Renal cortex interstitium (tissue), 15 donors: ENCODE measurements at places on chromosomes 2 and 18.

DNA sequence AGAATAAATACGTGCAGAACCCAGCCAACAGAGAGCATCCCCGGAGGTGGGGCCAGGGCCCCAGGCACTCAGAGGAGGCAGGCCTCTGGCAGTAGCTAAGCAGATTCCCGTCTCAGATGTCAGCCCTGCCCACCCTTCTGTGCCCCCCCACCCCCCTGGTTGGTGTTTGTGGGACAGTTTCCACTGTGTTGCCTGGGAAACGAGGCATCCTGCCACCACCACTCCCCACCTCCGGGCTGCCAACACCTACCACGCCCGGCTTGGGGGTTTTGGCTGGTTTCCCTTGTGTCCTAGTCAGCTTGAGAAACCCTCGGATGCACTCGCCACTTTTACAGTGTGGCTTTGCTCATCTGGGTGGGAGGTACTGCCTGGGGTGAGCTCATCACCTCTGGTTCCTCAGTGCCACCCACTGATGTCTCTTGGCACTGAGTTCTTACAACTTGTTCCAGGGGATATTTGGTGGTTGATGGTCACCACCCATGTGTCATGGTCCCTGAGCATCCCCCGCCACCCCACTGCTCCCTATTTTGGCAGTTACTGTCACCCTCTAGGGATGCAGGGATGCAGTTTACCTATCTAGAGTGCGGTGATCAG lies 72.4 kb upstream of the YWHAQ start:
- no peak for DNase-seq

DNA sequence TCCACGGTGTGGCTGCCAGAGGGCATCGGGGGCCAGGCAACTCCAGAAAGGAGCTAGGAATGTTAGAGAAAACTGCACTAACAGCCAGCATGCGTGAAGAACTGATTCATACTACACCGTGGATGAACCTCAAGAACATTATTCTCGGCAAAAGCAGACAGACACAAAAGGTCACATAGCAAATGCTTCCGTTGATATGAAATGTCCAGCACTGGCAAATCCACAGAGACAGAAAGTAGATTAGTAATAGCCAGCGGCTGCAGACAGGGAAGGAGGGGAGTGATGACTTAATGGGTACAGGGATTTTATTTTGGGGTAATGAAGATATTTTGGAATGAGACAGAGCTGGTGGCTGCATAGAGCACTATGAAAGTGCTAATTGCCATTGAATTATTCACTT lies 37.4 kb downstream of the SCTR start:
- DNase-seq = no peak

GRCh38 chr2:121400201-121400600 lies 115.2 kb upstream of the TFCP2L1 start:
- peak; percentile 15 for DNase-seq

- DNase-seq = no peak
Measured at GRCh38 chr2:47803363-47803762, 20.4 kb downstream of the MSH6 start.

- DNase-seq = no peak
Measured at GRCh38 chr2:209523867-209524266, 100.0 kb downstream of the MAP2 start.

DNA sequence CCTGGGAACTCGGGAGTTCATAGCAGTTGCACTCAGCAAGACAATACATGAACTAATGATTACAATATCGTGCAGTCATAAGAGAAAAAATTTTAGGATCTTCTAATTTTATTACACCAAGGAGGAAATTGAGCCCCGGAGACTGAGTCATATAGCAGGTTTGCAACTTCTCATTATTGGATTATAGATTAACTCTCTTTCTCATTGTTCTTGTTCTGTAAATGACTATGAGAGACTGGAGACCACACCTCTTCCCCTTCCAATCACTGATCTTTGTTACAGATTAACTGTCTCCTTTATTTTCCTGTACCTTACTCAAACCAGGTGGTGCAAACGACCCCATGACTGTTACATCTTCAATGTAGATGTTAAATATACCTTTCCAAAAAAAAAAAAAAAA lies 435.8 kb upstream of the DDX18 start:
- DNase-seq = no peak

DNA sequence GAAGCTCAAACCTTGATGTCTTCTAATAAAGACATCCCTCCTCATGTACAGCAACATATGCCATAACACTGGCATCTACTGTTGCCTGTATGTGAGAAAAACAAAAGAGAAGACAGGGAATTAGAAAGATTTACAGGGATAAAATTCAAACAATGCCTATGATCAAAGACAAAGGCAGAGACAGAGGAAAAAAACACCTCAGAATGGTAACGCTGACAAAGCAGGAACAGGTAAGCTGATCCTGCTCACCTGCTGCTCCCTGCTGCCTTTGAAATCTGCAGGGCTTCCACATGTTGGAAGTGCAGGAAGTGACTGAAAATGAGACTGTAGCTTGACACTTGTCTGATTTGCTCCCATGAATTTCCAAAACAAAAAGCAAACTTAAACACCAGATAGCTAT lies 90.2 kb upstream of the DNAJC10 start:
- DNase-seq = no peak

GRCh38 chr18:434410-434809 lies 66.1 kb downstream of the COLEC12 start:
- no peak for DNase-seq

- no peak for DNase-seq
Measured at GRCh38 chr2:36330473-36331395, 24.8 kb upstream of the CRIM1 start.

DNA sequence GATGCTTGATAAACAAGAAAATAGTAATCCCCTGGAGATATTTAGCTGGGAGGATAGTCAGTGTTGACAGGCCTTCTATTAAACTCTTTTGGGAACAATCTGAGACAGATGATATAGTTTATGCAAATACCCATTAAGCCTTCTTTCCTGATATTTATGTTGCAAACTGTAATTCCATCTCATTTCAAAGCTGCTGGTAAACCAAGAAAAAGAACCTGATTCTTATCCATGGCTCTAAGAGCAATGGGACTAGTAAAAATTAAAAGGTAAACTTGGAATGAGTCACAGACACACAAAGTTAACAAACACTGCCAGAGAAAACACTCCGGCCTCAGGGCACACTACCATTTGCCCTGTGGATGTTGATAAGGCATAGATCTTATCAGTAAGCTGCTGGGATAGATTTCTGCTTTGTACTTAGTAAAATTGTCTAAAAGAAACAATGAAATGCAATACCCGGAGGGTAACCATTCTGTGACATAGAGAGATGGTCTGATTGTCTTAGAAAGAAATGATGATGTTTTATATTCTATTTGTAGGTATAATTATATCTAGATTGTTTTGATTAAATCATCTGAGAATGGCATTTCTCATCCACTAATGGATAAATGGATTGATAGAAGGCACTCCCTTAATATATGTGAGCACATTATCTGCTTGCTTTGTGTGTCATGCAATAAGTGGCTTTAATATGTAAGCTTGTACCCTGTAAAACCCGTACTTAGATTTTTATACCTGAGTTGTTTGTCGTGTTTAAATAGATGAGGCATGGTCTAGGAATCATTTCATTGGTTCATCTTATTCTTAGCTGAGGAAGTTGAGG lies 13.2 kb downstream of the GALR1 start:
- no peak for DNase-seq

DNA sequence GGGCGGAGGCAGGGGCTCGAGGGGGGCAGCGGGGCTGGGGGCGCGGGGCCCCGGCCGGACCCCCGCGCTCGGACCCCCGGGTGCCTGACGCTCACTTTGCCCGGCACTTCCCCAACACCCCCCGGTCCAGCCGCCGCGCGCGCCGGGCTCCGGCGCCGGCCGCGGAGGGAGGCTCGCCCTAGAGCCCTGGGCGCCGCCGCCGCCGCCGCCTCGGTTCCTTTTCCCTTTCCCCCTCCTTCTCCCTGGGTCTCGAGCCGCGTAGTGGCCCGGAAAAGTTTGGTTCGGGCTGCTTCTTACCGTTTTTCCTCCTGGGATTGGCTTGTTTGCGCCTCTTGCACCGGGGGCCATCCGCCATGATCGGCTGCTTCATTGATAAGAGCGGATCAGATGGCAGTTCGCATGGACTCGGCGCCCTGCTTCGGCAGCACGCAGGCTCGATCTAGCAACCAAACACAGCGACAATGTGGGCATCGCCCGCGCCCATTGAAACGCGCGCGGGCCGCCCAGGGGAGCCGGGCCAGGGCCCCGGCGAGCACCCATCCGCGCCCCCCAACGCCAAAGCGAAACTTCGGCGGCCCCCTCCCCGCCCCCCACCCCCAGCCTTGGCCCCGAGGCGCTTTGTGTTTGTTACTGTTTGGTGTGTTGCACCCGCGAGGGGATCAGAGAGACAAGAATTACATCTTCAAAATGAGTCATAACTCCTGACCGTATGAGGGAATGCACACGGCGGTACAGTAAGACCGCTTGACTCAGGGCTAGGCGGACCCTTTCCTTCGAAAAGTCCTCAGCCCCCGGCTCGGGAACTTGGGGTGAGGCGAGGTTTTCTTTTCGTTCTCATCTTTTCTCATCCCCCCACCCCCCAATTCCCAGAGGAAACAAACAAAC lies 2.7 kb downstream of the ZEB2 start:
- no peak for DNase-seq

GRCh38 chr2:65577654-65578053 lies 145.3 kb upstream of the SPRED2 start:
- DNase-seq = no peak

GRCh38 chr2:119864318-119864717 lies 104.6 kb downstream of the PTPN4 start:
- no peak for DNase-seq

DNA sequence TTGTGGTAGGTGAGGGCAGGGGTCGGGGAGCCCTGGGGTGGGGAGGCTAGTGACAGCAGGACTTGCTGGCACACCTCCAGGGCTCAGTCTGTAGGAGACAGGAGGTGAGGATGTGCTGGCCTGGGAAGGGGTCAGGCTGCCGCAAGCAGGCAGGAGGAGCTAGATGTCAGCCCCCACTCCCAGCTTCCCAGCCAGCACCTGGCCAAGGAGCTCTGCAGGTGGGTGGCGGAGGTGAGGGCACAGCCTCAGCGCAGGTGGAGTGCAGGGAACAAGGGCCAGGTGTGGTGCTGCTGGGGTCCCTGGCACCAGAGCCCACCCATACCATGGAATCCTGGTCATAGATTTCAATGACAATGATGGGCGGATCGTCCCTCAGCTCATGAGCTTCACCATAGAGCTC lies 2.9 kb downstream of the OTOF start:
- DNase-seq = no peak

- DNase-seq = no peak
Measured at GRCh38 chr18:23743733-23744333, 54.6 kb downstream of the LAMA3 start.

GRCh38 chr18:26549263-26550094 lies 1.1 kb upstream of the KCTD1 start:
- peak; percentile 59 for DNase-seq

- DNase-seq = peak; percentile 32
Measured at GRCh38 chr18:66550366-66550765, 53.5 kb downstream of the CDH19 start.

DNA sequence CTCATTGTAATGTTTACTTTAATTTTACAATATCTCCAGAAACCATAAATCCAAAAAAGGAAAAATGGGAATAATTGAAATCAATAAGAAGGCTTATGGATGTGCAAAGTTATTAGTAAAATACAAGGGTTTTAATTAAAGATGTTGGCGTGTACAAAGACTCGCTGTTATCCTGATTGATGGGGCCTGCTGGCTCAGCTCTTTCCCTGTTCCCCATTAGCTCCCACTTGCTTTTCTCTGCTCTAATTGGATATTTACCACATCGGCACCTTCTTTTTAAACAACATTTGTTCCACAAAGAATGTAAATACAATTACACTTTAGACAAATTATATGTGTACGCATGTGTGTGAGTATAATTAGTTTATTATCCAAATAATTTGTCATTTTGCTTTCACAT lies 796.6 kb downstream of the ERBB4 start:
- no peak for DNase-seq

DNA sequence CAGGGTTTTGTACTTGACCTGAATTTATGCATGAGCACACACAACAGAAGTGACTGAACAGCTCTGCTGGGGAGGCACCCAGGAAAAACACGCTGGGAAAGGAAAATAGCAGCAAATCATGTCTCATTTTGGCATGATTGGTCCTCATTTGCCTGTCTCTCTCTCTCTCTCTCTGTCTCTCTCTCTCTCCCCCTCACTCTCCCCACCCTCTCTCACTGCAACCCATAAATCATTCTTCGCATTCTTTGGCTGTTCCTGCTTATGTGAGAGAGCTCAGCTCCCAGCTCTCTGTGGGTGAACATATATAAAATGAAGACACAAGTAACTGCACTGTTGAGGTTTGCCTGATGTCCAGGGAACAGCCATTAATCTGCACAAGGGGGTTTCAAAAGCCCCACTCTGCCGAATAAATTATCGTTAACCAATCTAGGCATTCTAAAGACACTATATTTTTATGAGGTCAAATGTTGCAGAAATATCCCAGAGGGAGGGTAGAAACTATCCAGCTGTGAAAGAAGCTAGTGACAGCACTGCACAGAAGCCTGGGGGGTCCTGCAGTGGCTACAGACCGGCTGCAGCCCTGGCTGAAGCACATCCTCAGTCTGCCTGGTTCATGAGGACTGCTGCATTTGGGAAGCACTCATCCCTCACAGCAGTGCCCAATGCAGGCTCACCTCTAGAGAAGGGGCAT lies 260.3 kb downstream of the AFF3 start:
- DNase-seq = peak; percentile 72

DNA sequence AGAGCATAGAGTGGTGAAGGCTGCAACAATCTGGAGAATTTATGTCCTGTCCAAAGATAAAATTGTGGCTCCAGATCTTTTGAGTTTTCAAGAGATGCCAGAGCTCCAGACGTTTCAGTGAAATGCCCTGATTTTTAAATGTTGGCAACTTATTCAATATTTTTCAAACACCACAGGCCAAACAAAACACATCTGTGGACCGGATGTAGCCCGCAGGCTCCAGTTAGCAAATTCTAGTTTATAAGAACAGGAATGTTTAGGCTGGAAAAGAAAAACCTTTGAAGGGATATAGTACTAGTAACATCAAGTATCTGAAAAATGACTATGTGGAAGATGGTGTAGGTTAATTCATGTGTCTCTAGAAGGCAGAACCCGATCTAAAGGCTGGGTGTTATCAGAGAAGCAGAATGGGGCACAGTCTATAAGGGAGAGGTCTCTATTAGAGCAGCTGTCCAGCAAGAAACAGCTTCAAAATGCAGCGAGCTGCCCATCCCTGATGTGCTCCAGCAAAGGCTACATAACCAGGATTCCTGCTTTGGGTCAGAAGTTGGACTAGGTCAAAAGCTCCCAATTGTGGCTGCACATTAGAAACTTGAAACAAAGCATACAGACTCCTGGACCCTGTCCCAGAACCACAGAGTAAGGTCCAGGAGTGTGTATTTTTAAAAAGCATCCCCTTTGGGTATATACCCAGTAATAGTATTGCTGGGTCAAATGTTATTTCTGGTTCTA lies 105.9 kb downstream of the ANKRD44 start:
- no peak for DNase-seq

DNA sequence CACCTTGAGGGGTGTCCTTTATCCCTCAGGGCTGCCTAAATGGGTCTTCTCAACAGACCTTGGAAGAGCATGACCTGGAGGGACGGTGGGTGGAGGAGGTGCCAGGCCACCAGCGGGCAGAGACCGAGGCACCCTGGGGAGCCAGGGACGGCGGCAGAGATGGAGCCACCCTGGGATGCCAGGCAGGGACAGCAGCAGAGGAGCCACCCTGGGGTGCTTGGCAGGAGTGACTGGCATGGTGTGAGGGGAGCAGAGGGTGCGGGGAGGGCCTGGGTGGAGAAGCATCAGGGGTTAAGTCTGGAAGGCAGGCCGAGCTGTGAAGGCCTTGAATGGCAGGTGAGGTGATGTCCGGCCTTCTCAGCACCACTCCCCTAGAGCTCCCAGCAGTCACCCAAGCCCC lies 56.1 kb downstream of the CIB4 start:
- no peak for DNase-seq
